ENCODE measurements at places on chromosomes 5 and 9.

- no peak for DNase-seq
These were observed 31.2 kb upstream of the RNU6ATAC start for GRCh38 chr9:134195558-134195957.

DNA sequence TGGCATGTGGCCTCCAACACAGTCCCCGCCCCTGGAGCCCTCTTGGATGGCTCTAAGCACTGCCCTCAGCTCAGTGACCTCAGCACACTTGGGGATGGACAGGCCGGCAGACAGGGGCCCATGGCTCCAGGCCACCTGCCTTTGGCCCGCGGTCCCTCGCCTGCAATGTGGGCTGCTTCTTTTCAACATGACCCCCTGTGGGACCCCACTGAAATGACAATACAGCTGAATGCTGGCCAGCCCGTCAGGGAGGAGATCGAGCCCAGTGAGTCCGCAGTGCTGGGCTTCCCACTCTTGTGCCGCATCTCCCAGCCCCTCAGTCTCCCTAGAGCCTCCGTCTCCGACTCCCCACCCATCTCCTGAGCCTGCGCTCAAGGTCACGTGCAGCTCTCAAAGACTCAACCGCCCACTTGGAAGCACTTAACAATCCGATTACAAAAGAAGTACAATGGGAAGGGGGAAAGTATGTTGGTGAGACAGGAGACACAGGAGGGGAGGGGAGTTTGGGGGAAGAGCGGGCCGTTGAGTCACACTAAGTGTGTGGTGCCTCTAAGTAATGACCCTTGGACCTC, 238.9 kb downstream of the HSPA4 start:
- DNase-seq, result no peak

DNA sequence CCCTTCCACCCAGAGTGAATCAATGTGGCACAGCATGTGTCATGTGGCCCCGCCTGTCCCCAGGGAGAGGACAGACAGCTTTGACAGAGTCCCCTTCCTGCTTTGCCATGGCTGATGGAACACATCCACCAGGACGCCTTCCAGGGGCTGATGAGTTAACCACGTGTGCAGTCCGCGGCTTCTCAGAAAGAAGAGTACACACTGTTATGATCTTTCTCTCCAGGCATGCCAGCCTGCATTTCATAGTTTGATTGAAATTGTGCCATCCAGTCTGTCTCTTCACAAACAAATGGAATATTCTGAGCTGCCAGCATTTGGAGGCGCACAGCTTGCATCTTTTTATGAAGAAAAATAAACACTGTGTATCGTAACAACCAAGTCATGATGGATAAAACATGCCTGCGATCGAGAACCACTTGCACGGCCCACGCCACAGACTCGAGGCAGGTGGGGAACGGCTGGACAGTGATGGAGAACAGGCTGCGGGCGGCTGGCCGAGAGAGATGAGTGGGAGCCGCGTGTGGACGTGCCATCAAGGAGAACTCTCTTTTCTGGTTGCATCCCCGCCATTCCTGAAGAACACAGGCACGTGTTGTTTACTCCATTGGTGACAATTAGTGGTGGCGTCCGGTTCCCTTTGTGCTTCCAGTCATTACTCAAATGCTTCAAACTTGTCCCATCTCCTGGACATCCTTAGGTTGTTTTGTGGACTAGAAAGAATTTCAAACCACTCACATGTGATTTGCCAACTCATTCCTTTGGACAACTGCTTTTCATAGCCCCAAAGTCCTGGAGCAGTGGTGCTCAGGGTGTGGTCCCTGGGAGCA, 220.2 kb downstream of the AGTPBP1 start:
- DNase-seq, result peak; percentile 33

DNA sequence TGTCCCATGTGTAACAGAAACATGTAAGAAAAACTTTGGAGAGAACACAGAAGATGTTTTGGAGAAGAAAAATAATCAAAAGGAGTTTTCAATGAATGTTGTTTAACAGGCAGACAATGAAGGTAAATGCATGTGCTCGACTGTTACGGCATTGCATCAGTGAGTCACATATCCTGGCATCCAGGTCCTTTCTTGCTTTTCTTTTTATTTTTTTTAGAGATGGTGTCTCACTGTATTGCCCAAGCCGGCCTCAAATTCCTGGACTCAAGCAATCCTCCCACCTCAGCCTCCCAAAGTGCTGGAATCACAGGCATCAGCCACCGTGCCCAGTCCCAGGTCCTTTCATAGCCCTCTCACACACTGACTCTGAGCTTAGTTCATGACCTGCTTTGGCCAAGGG, 181.8 kb downstream of the DTWD2 start:
- DNase-seq, result no peak

GRCh38 chr9:108550106-108550505, 305.7 kb downstream of the ACTL7B start:
- DNase-seq, result no peak

DNA sequence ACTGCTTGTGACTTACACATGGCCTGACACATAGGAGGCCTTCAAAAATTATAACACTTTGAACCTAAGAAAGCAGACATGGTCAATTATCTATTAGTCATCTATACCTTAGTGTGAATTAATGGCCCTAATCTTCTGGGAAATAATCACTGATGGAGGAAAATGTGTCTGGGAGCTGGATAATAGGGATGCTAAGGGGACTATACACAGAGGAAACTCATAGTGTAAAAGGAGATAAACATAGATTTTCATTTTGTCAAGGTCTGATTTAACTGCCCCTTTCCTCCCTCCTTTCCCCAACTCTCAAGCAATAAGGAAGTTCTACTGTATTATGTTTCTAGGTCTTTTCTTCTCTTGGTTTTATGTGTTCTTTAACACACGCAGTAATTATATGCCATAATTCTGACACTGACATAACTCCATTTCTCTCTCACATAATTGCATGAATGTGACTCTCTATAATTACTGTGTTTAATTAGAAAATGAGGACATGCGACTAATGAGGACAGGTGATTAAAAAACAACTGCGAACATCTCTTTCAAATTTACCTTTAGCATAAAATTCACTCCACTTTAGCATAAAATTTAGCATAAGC, 18.7 kb upstream of the PRELID2 start:
- DNase-seq, result no peak

- no peak for DNase-seq
These were observed 420.4 kb upstream of the WWC1 start for GRCh38 chr5:167871091-167871490.

DNA sequence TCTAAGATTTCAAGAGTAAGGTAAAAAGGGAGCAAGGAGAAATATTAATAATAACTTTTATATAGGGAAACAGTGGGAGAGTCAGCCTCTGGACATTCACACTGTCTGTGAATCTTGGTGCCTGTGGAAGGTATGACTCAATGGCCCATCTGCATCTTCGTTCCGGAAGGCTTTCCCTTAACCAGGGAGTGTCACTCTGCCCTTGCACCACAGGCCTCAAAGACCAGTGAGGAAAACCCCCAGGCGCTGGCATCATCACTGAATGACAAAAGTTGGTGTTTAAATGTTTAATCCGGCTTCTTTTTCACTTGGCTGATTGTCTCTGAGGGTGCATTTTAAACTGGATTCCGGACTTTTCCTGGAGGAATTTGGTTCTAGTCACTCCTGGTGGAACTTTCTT, 522.4 kb upstream of the TLE4 start:
- DNase-seq, result no peak

DNA sequence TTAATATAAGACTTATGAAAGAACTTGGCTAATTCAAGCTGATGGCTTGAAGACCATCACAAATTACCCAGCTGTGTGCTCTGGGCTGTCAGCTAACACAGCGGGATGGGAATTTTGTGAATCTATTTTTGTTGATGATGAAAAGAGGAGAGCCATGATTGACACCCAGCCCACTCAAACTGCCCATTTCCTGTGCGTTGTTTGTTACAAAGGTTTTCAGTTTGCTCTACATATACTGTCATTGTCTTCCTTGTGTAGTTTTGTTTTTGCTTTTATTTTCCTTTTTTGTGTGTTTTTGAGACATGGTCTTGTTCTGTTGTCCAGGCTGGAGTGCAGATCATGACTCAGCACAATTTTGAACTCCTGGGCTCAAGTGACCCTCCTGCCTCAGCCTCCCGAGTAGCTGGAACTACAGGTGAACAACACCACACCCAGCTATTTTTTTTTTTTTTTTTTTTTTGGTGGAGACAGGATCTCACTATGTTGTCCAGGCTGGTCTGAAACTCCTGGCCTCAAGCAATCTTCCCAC, 400.3 kb downstream of the ICE1 start:
- DNase-seq, result no peak

DNA sequence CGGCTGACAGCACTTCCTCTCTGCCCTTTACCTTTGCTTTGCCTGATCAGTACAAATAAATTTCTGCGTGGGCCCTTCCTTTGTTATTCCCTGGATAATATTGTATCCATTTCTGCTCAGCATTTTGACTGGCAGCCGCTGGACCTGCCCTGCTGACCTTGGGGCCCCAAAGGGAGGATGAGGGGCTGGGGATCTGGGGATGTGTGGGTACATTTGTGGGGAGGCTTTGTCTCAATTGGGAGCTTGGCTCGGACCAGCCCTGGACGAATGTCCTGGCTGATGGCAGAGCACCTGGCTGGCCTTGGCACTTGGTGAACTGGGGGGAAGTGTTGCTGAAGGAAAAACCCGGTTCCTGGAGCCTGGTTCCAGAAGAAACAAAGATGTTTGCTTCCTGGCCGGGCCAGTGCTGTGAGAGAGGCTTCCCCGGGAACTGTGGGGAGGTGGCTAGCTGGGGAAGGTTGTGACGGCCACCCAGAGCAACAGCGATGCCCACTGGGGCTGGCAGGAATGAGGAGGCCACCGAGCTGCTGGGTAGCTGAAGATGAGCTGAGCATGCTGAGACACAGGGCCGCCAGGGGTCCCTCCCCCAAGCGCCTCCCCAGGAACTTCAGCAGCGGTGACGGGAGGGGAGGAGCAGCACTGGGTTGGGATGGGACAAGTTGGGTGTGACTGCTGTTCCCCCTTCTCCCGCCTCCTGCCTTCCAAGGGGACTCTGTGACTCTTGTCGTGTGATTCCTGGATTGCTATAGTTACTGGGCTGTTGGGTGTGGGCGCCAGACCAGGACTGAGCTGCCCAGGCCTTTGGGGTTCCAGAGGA, 8.4 kb downstream of the LMX1B start:
- no peak for DNase-seq

GRCh38 chr5:97143704-97144103, 1.3 kb upstream of the LIX1 start:
- no peak for DNase-seq

DNA sequence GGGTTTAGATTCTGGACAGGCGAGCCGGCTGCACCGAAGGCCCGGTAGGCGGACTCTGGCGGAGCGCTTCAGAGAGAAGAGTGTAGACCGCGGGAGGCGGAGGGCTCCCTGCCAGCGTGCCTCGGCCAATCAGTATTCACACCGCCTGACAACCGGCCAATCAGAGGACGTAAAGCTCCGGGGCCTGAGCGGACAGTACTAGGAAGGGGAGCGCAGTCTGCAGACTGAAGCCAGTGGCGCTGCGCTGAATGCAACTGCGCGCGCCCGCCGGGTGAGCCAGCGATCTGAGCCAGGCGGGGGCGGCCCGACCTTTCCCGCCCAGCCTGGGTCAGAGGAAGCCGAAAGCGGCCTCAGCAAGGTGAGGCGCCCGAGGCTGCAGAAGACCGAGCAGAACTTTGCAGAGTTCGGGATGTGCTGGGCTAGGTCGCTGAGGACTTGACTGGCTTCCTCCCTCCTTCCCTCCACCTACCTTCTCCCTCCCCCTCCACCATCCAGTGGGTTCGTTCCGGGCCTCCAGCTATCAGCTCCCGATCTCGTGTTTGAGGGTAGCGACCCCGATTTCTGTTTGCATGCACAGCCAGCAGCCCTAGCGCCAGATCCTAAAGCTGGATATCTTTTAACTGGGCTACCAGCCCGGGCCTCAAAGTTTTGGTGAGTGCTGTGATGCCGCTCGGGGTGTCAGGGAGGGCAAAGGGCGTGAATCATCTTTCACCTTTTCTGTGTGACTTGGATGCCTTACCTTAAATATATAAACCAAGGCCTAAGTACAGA, at the start of gene DMRT2:
DMRT2 (plus strand) TSS at position 233 of the 771 bp plus-strand sequence. CDS start 1,257 bp downstream, outside the sequence.
- peak; percentile 98 for DNase-seq

GRCh38 chr5:25516141-25516540, 871.4 kb upstream of the CDH10 start:
- DNase-seq, result peak; percentile 7

DNA sequence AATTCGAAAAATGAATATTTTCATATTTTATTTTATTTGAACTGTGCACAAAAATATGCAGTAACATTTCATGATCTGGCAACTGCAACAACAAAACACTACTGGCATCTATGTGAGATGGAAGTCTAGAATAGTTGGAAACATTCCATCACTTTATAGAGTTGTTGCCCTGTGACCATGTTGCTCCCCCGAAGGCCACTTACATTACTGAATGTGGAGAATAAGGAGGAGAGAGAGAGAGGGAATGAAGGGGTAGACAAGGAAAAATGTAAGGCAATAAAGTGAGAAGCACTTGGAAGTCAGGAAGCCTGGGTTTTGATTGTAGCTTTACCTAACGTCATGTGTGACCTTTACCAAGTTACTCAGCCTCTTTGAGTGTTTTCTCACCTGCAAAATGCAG, 437.2 kb upstream of the EDIL3 start:
- no peak for DNase-seq

GRCh38 chr9:73270967-73271721, 119.5 kb downstream of the ANXA1 start:
- no peak for DNase-seq

DNA sequence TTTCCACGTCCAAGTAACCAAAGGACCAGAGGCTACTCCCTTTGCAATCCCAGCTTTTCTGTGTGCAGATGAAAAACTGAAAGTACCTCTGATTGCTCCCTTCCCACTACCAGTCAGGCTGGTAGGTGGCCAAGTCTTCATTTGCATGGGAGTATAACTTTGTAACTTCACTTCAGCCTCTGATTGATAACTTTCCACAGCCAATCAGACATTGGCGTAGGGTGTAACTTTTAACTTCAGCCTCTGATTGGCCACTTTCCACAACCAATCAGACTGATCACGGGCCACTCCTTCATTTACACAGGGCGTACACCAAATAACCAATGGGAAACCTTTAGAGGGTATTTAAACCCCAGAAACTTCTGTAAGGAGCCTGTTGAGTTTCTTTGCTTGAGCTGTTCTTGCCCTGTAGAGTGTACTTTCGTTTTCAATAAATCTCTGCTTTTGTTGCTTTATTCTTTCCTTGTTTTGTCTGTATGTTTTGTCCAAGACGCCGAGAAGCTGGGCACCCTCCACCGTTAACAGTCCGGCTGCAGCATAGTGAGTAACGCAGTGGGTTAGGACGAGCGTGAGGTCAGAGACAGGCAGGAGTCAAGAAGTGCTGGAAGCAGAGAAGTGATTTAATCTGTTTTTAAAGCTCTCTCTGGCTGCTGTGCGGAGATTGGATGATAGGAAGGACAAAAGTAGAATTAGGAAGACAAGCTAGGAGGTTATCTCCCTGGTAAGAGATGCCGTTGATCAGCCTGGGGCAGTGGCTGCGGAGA, 3.5 kb upstream of the EXOSC2 start:
- DNase-seq, result peak; percentile 60

GRCh38 chr5:34929134-34929719, at the start of gene DNAJC21:
Gene DNAJC21, plus strand, starts transcription at chr5:34929559. Its CDS starts 261 bp downstream, at chr5:34929820.
- peak; percentile 99 for DNase-seq

Measured in eye (tissue), 1 donor.